ENCODE measurements at places on chromosomes 7 and 10. TPM values are rescaled to one million over a fixed set of nuclear protein-coding genes. Genes with fewer than 3 reads are reported as not detected.

GRCh38 chr7:84245835-84246234 is 51.2 kb upstream of the SEMA3A start:
- no peak for DNase-seq

DNA sequence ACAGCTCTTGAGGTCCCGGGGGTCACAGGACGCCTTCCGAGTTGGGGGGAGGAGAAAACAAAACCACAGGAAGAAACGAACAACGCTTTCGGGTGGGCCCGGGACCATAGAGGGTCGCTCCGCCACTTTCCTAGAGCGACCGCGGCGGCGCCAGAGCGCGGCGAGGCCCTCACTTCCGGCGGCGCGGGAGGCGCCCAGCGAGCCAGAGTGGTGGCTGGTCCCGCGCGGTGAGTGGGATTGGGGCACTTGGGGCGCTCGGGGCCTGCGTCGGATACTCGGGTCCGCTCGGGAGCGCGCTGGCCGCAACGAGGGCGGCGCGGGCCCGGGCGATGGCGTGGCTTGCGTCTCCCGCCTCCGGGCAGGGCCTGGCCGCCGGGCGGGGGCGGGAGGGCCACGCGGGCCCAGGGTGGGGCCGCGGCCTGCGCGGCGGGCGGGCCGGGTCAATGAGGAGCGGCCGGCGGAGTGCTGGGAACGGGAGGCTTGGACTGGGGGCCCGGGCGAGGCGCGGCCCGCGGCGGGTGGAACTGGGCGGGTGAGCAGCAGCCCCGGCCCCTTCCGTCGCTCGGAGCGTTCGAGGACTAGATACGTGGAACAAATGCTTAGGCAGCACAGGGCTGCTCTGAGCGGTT is at the start of gene ZNF22:
TSS of gene ZNF22 (plus strand) at position 172 of the 629 bp plus-strand sequence. CDS start 2,446 bp downstream, outside the sequence.
- DNase-seq: peak; percentile 82

- DNase-seq: no peak
Observed at GRCh38 chr7:4681218-4681851, 760 bp upstream of the FOXK1 start.

DNA sequence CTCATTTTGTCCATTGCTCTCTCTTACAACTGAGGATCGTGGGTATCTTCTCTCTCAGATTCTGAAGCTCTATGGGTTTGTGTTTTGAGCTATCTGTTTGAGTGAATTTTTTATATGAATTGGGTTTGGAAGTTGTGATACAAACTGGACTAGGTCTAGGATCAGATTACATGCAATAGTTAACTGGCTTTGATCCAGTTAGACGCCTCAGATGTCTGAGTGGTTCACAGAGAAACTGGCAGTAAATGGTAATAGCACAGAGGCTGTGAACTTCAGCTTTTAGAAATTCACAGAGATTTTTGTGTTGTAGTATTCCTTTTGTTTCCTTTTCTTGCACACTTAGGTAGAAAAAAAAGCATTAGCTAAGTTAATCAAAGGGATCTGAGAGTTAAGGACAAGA is 12.7 kb upstream of the DNMBP start:
- DNase-seq: no peak

GRCh38 chr10:101938305-101939007 is 94.9 kb upstream of the KCNIP2 start:
- no peak for DNase-seq

DNA sequence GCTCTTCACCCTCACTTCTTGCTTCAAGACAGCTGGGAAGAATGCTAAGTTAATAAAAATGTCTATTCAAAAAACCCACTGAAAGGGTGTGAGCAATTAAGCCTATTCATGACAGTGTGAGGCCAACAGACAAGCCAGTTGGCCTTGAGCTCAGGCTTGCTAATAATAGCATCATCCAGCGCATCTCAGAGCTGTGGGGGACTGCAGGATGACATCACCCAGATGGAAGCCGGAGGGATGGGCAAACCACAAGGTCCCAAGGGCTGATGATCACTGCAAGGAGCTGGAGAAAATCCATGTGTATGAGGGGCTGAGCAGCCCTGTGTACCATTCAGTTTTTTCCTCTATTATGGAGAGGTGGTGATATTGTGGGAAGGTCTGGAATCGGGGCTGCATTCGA is 770.4 kb downstream of the TNS3 start:
- DNase-seq: peak; percentile 68

- DNase-seq: peak; percentile 89
Observed at GRCh38 chr10:78579995-78580394, 488.8 kb upstream of the ZMIZ1 start.

GRCh38 chr10:132110111-132110521 is 44.4 kb downstream of the JAKMIP3 start:
- DNase-seq: peak; percentile 51

DNA sequence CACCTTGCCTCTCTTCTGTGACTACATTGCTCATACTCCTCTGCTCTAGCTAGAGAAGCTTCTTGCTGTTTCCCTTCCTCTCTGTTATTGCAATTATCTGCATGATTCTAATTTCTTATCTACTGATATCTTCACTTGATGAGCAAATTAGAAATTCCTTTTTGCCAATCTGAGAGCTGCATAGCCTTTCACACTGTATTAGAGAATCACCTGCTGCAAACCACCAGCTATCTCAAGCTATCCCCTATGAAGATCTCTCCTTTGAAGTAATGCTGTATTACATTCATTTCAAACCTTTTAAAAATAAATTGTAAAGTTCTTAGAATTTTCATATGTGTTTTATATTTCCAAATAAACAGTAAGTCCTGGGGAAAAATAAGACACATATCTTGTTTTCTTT is 89.0 kb upstream of the ZNF804B start:
- no peak for DNase-seq

DNA sequence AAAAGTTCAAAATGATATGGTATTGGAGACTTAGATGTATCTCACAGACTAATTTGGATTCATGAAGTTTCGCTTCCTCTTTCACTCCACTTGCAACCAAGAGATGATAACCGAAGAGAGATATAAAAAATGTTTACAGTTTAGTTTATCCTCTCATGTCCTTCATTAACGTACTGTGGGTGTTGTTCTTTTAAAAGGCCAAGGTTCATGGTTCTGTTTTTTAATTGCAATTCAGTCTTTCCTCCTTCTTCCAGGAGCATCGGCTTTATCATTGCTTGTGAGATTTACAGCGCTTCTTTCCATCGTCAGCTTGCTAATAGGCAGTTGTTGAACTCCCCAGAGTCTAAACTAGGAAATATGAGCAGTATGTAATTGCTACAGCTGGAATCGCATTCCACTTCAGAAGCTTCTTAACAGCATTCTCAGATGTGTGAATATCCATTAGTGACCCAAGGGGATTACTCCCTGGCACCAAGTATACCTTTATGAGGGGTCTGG is 75.9 kb upstream of the HGF start:
- DNase-seq: no peak

DNA sequence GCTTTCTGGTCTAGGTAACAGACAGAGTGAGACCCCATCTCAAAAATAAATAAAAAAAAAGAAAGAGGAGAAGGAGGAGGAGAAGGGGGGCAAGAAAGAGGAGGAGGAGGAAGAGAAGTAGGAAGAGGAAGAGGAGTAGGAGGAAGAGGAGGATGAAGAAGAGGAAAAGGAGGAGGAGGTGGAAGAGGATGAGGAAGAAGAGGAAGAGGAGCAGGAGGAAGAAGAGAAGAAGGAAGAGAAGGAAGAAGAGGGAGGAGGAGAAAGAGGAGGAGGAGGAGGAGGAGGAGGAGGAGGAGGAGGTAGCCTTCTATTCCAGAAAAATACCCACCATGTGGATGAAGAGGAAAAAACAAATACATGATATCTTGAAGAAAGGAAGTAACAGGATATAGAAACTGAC is 172.1 kb downstream of the FRMD4A start:
- DNase-seq: no peak

DNA sequence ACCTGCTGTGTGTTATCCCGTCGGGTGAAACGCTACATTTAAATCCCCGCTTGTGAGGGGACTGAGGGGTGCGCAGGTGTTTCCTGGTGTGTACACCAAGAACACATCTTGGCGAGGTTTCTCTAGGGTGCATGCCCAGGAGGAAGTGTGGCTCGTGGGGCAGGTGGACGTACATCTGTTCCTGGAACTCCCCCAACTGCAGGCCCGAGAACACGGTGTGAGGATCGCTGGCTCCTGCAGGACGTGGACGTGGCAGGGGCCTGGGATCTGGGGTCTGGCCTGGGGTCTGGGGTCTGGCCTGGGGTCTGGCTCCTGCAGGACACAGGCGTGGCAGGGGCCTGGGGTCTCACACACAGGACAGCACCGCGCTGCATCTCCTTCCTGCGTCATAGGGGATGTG is 10.1 kb downstream of the KNDC1 start:
- DNase-seq: peak; percentile 57

GRCh38 chr7:20114468-20114867 is 102.7 kb downstream of the MACC1 start:
- no peak for DNase-seq

GRCh38 chr7:142782922-142783900 is 12.4 kb downstream of the PRSS2 start:
- DNase-seq: peak; percentile 90

DNA sequence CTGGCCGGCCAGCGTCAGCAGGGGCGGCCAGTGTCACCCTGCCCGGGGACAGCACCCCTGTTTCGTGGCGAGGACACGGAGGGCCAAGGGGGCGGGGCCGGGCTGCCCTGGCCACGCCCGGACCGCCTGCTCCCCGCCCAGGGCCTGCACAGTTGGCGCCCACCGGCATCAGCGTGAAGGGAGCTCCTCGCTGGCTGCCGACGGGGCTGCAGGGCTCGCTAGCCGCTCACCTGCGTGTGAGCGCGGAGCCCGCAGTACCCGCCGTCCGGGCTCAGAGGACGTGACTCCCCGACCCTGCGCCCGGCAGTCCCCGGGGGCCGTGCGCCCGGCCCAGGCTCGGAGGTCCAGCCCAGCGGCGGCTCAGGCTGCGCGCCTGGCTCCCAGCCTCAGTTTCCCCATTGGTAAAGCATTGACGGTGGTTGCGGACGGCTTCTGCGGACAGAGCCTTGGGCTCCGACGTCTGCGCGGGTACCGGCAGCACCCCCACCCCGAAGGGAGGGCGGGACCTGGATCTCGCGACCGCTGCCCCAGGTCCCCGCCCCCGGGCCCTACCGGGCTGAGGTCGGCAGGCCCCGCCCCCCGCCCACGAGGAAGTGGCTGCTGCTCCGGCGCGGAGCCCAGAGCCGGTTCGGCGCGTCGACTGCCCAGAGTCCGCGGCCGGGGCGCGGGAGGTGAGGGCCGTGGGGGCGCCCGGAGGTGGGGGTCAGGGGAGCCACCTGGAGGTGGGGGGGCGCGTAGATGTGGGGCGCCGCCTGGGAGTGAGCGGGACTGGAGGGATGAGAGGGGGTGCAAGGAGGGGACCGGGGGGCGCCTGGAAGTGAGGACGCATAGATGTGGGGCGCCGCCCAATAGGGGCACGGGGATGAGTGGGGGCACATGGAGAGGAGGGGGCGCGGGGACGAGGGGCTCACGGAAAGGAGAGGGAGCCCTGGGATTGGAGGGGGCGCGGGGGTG is at the start of gene ARPC1B:
TSS of gene ARPC1B (plus strand) at position 620 of the 954 bp plus-strand sequence. CDS start 10,985 bp downstream, outside the sequence.
- peak; percentile 87 for DNase-seq

DNA sequence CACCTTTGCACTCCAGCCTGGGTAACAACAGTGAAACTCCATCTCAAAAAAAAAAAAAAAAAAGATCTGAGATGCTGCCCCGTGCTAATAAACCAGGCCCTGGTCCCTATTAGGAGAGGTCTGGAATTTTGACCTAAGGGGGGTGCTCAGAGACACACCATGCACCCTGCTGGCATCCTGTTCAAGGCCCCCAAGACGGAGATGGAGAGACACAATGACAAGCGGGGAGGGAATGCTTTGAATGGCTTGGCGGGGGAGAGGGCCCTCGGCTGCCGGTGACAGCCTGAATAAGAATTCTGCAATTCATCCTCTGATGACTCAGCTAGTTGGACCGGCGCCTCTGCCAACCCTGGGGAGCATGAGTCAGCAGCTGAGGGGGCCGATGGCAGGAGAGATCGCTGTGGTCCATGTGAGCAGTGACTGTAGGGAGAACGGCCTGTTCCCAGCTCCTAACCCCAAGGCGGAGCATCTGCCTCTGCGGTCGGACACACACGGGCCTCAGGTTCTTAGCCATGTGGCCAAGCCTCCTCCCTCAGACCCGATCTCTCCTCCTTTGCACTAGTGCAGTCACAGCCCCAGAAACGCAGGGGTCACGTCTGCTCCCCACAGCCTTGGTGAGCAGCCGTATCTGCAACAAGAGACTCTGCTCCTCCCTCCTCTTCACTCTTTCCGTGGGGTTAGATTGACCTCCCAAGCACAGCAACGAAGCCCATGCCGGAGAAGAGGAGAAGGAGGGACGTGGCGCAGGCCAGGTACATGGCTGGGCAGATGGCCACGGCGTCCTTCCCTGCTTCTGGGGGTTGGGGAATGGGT is 14.9 kb downstream of the TRIM56 start:
- peak; percentile 98 for DNase-seq

GRCh38 chr10:47415520-47416304 is 31.6 kb upstream of the ZNF488 start:
- DNase-seq: no peak

GRCh38 chr10:103609231-103610082 is 116.0 kb downstream of the NEURL1 start:
- no peak for DNase-seq

- DNase-seq: no peak
Observed at GRCh38 chr7:81560708-81561107, 209.1 kb downstream of the HGF start.

- DNase-seq: no peak
Observed at GRCh38 chr7:55144333-55145317, 125.8 kb downstream of the EGFR start.

DNA sequence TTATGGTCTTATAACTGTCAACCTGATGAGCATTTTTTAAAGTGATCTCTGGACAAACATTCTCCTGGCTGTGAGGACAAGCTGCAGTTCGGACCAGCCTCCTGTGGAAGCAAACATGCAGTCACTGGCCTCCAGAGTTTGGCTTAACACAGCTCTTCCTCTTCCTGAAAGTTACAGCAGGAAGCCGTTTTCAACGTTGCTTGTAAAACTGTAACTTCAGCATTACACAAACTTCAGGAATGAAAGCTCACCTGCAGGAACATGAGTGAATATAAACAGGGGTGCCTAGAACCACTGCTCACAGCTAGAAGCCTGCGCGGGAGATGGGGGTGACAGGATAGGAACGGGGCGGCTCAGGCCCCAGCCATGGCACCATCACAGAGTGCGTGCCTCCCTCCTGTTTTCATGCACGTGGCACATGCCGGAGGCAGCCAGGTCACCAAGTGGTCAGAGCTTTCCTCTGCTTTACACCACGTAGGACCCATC is 292.9 kb upstream of the PITRM1 start:
- no peak for DNase-seq

ITGB8 gene
- 9.0 TPM for total RNA-seq

GSAP gene
- 22.5 TPM for total RNA-seq

BHLHA15 gene
- total RNA-seq: not detected

CCDC3 gene
- total RNA-seq: 5.7 TPM

HOXA5 gene
- total RNA-seq: 12.2 TPM

GRB10 gene
- total RNA-seq: 49.2 TPM

PON1 gene
- not detected for total RNA-seq

EIF5AL1 gene
- 0.55 TPM for total RNA-seq

SLC26A5 gene
- total RNA-seq: 0.36 TPM

CFAP70 gene
- 1.8 TPM for total RNA-seq

HTRA1 gene
- 162 TPM for total RNA-seq

C10orf62 gene
- total RNA-seq: not detected

ZNF786 gene
- 3.8 TPM for total RNA-seq

CC2D2B gene
- total RNA-seq: 1.5 TPM

Measured in sigmoid colon (tissue), 7 donors.